Left renal cortex interstitium (tissue), 4 donors: ENCODE measurements at places on chromosomes 5 and 9.

GRCh38 chr5:150085950-150086715 lies at the start of gene CSF1R:
Gene CSF1R (minus strand): TSS chr5:150086554. CDS start chr5:150086427, 127 bp downstream.
- no peak for DNase-seq

GRCh38 chr9:114311571-114312512 lies 11.1 kb upstream of the ORM1 start:
- no peak for DNase-seq

DNA sequence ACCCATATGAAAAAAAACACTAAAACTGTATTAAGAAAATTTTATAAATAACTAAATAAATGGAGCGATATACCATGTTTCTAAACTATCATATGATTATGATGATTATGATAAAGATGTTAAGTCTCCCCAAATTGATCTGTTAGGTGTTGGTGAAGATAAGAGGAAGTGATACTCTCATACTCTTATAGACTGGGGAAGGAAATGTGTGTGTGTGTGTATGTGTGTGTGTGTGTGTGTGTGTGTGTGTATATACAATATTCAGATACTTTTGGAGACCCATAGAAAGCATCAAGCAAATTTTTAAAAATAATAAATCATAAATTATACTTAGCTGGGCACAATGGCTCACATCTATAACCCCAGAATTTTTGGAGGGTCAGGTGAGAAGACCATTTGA lies 62.9 kb downstream of the TMEM232 start:
- DNase-seq, result no peak

- no peak for DNase-seq
Observed at GRCh38 chr5:134413046-134413445, 1.4 kb upstream of the CDKN2AIPNL start.

GRCh38 chr9:34520096-34520495 lies 2.7 kb downstream of the ENHO start:
- DNase-seq, result no peak

DNA sequence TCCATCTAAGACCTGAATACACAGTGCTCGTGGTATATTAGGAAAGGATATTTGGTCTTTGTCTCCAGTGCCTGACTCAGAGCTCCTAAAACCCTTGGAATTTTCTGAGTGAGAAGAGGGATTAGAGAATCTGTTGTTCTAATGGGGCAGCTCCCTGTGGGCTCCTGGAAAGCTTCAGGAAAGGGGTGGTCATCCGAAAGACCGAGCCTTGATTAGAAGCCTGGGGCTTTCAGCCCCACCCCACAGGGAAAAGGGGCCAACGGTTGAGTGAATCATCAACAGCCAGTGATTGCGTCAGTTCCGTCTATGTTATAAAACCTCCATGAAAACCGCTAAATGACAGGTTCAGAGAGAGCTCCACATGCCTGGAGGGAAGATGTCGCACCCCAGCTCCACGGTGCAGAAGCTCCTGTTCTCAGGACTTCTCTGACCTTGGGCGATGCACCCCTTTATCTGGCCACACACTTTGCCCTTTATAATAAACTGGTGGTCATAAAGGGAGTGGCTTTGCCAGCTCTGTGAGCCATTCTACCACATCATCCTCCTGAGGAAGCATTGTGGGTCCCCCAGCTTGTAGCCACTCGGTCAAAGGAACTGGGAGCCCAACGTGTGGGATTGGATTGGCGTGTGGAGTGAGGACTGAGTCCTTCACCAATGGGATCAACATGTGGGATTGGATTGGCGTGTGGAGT lies 71.0 kb upstream of the ICE1 start:
- no peak for DNase-seq

GRCh38 chr9:125959315-125959714 lies 212.1 kb downstream of the PBX3 start:
- no peak for DNase-seq

- DNase-seq, result no peak
Observed at GRCh38 chr5:38795986-38796741, 49.6 kb upstream of the OSMR start.

- no peak for DNase-seq
Observed at GRCh38 chr5:154858972-154859871, 795 bp downstream of the CNOT8 start.

GRCh38 chr9:37239224-37239859 lies 119.0 kb downstream of the ZCCHC7 start:
- no peak for DNase-seq

DNA sequence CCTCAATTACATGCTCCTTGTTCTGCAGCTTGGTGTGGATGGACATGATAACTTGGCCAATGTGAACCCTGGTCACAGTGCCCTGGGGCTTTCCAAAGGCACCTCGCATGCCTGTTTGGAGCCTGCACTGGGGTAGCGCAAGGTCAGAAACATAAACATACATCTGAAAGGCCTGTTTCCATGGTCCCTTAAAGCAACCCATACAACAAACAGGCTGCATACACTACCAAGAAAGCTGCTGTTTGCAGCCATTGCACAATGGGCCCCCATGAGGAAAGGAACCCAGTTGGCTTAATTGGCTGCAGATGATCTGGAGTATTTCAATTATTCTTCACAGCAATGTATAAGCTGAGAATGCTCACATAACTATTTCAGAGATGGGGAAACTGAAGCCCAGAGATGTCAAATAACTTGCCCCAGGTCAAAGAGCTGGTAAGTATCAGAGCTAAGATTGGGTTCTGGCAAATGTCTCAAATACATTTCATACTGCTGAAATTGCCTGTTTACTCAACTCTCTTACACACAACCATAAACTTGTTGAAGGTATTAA lies 233.9 kb downstream of the ASTN2 start:
- DNase-seq, result no peak

- DNase-seq, result no peak
Observed at GRCh38 chr5:172088801-172089200, 82.4 kb upstream of the FBXW11 start.

DNA sequence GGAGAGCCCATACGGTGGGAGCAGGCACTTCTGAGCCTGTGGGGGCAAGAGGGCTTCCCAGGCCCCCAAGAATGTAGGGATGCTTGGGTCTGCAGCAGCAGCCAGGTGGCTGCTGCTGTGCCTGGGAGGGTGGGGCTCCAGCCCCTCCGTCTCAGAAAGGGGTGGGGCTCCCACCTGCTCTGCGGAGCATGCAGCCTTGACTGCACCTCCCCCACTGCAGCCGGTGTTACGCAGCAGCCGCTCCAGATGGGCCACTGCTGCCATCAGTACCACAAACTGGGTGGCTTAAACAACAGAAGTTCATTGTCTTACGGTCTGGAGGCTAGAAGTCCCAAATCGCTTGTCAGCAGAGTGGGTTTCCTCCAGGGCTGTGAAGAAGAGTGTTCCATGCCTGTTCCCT lies 365.5 kb downstream of the TMEM38B start:
- no peak for DNase-seq

- DNase-seq, result no peak
Observed at GRCh38 chr9:85859765-85860164, 81.2 kb upstream of the NAA35 start.

DNA sequence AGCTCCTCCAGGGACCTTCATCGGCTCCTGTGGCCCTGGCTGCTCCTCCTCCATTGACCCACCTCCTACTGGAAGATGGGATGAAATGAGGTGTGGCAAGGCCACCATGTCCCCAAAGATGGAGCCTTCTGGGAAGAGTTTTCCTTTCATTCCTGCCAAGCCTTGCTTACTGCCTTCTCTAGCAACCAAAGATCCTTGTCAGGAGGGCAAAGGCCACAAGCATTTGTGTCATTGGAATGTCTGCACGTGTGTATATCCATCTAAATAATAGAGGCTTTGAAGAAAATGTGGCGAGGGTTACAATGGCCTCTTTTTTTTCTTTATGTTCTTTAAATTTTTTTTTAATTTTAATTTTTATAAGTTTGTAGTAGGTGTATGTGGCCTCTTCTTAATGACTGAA lies 313.6 kb downstream of the ARHGEF28 start:
- no peak for DNase-seq

DNA sequence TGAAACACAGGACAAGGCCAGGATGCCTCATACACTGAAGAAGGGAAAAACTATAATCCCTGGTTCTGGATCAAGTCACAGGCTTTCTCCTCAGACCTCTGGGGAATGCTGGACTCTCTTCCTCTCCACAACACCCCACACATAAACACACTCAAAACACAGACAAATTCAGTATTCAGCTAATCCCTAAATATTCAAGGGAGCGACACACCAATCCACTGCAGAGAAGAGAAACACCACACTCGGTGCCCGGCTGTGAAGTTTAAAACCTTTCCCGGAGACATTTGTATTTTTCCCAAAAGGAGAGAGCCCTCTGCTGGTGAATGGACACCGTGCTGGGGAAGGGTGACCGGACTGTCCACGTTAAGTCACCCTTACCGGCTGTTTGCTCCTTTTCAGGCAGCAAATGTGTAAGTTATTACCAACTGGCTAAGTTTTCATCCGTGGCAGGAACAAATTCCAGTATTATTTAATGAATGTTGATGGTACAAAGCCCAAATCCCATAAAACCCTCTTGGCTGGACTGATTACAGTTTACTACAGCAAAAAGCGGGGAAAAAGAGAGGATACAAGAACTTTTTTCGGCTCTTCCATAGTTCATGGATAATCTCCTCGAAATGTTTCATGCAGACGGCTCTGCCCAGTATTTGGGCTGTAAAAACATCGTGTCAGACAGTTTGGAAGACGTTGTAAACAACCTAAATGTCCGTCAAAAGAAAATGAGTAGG lies 130.9 kb upstream of the SLC30A5 start:
- DNase-seq, result peak; percentile 82

DNA sequence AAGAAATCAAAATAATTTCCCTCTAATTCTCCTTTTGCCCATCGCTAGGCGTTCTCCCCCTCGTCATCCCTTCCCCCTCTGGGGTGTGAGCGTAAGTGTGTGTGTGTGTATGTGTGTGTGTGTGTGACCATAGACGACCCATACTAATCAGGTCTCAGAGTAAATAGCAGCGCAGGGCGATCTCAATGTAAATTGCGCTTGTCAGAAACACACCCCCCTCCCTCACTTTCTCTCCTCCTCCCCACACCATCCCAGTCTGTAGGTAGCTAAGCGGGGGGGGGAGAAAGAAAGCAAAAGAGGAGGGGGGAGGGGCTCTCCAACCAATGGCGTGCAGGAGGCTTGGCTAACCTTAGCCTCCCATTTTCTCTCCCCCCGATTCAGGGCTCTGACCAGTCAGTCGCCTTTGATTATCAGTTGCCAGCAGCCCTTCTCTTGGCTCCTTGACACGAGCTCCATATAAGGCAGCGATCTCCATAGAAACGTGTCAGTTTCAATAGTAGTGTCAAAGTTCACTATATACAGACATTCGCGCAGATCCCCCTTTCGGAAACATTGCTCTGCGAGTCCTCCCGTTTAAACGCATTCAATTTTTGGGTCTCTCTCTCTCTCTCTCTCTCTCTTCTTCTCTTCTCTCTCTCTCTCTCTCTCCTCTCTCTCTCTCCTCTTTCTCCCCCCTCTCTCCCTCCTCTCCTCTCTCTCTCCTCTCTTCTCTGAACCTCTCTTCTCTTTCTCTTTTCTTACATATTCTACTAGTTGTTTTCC lies at the start of gene NR2F1:
Gene NR2F1, plus strand, starts transcription at position 546 of the 762 bp plus-strand sequence. CDS start 1,802 bp downstream, outside the sequence.
- DNase-seq, result peak; percentile 97

DNA sequence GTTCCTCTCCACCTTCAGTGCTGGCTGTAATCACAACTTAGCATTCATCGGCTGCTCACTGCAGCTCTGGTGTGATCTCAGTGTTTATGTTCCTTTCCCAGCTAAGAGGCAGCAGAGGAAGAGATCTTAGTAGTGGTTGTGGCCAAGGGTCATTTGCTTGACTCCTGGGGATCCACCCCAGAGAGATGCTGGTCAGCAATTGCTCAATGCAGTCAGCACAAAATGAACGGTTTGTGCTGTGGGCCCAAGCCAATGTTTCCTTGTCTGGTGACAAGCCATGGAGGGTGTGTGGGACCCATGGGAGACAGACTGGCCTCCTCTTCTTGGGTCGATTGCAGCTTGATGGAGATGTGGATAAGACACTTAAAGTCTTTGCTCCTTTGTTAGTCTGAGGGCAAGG lies 16.1 kb upstream of the FRMD3 start:
- no peak for DNase-seq

DNA sequence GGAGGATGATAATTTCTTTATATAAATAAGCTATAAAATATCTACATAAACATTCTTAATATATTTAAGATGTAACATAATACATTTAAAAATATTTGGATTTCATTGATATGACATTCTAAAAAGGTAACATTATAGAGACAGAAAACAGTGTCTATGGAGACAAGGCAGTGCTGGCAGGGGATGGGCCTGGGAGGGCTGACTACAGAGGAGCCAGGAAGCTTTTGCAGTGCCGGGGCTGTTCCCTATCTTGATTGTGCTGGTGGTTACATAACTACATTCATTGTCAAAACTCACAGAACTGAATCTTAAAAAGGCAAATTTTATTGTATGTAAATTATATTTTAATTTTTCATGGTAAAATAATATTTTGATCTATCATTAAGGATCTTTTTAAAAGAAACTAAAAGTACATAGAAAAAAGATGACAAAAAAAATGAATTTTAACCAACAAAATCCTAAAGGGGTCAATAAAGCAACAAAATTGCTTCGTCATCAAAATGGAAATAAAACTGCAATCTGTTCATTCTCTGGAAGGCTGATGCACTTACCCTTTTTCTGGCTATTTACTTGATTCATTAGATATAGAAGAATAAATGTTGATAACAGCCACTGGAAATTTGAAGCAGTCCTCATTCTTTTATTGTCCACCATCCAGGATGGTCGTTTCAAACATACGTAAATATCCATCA lies 26.3 kb downstream of the LIFR start:
- no peak for DNase-seq

DNA sequence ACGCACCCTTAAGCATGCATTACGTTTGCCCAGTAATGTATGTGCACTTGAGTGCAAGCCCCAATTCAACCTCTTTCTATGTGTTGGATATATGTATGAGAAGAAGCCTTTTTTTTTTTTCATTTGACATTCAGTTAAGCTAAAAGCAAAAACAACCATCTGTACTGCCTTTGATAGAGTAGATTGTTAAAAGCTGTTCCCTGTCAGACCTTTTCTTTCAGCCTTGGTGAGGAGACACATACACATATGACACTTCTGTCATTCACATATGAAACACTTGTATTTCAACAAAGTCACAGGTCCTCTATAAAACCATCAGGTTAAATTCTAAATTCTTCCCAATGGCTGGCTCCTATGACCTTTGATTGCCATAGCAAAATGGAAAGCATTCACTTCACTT lies 40.2 kb upstream of the STARD4 start:
- DNase-seq, result no peak

DNA sequence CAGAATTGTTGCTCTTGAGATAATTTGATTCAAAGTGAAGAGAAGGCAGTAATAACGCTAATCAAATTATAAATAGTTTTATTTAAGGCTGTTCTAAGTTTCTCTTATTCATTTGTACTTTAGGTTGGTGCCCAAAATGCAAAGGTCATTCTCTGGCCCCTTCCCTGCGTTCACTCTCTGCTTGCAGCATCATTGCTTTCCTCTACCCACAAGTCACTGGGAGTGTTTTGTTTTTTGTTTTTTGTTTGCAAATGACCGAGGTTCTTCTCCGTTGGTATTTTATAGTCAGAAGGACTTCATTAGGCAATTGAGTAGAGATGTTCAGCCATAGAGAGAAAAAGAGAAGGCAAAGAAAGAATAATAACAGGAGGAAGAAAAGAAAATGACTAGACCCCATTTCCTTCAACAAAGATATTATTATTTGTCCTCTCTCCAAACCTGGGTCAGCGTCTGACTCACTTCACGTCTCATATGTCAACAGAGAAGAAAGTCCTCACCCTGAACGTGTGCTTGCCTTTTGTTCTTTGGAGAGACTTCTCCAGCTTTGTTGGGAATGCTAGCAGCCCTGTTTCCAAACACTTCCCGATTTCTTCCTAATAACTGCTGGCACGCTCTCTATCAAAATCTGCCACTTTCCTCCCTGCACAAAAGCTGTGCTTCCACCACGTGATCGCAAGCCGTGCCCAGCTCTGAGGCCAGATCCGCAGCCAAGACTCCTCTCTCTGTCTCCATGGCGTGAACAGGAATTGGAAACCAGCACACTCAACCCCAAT lies 119.8 kb downstream of the EBF1 start:
- DNase-seq, result no peak
